Activated naive CD4-positive, alpha-beta T cell (primary cell): ENCODE measurements at places on chromosomes 1 and 21.

- no peak for DNase-seq
These were observed 25.4 kb upstream of the RGS16 start for GRCh38 chr1:182629499-182630096.

- DNase-seq, result no peak
These were observed 8.2 kb upstream of the IRF2BP2 start for GRCh38 chr1:234617986-234618736.

DNA sequence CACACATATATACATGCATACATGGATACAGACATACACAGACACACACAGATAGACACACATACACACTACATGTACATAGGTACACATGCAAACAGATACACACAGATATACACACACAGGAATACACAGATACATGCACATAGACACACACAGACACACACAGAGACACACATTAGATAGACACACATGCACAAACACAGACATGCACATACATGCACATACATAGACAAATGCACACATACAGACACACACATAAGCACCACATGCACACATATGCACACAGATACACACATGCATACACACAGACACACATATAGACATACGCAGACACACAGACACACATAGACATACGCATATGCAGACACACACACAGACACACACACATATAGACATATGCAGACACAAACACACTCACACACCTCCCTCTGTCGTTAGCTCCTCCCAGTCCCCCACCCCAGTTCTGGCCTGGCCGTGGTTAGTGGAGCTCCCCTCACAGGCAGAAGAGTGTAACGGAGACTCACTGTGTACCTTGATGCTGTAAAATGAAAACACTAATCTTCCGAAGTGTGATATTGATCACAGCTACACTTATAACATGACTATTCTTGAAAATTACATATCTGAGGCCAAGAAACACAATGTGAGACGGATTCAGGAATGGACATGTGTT, 7.6 kb downstream of the UBASH3A start:
- DNase-seq, result no peak

DNA sequence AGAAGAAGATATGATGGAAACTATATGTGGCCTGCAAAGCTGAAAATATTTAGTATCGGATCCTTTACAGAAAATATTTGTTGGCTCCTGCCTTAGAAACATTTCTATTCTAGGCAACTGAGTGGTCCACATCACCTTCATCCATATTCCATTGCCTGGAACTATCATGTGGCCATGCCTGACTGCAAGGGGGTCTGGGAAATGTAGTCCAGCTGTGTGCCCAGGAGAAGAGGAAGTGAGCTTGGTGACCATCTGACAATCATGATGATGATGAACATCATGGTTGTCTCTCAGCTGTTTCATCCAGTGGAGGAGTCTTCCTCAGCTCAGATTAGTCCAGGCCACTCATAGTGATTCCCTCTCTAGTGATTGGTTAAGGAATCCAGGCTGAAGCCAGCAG, 61.8 kb upstream of the IFNLR1 start:
- DNase-seq, result no peak

- no peak for DNase-seq
These were observed 46.5 kb upstream of the CNN3 start for GRCh38 chr1:94973309-94973922.

- no peak for DNase-seq
These were observed 11.8 kb downstream of the C1orf115 start for GRCh38 chr1:220701974-220702373.

DNA sequence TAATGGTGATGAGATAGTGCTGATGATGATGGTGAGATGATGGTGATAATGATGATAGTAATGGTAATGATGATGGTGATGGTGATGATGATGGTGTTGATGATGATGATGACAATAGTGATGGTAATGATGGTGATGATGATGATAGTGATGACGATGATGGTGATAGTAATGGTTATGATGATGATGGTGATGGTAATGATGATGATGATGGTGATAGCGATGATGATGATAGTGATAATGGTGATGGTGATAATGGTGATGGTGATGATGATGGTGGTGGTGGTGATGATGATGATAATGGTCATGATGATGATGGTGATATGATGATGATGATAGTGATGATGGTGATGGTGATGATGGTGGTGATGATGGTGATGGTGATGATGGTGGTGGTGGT, 384.6 kb downstream of the MATN1 start:
- no peak for DNase-seq

DNA sequence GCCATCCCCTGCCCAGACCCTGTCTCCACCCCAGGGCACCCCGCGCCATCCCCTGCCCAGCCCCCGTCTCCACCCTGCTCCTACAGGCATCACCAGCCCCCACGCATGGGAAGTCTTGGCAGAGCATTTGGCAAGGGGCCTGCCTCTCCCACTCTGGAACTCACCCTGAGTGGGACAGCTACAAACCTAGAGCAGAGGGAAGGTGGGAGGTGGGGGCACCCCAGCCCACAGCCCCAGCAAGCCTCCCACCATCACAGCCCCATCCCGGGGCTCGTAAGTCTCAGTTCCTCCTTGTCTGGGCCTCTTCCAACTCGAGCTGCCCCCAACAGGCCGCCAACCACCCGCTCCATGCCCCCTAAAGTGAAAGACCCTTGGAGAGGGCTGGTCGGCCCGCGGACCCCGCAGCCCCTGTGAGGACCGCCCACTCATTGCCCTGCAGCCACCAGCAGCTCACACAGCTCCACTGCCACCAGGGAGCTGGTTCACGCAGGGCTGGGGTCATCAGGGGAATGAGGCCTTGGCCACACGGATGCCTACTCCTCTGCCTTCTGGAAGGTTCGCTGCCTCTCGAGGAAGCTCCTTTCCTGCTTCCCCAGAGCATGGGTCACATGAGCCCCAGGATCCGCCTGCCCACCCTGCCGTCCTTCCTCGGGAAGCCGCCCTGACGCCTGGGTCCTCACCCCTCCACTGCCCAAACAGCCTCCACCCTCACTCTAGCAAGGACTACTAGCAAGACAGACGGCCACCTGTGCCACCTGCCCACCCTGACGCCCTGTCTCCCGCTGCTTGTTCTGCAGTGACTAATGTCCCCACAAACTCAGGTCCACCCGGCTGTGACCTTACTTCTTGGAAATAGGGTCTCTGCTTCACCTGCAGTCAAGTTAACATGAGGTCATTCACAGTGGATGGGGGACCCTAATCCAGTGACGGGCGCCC, 14.4 kb downstream of the MEGF6 start:
- no peak for DNase-seq

DNA sequence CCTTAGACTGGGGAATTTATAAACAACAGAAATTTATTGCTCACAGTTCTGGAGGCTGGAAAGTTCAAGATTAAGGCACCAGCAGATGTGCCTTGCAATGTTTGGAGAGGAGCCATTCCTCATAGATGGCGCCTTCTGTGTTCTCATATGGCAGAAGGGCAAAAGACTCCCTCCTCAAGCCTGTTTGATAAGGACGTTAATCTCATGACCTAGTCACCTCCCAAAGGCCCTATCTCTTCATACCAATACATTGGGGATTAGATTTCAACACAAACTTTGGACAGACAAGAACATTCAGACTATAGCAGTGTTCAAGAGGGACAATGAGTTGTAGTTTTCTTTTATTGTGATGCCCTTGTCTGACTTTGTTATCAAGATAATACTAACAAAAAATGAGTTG, 34.3 kb downstream of the PSMG1 start:
- no peak for DNase-seq

DNA sequence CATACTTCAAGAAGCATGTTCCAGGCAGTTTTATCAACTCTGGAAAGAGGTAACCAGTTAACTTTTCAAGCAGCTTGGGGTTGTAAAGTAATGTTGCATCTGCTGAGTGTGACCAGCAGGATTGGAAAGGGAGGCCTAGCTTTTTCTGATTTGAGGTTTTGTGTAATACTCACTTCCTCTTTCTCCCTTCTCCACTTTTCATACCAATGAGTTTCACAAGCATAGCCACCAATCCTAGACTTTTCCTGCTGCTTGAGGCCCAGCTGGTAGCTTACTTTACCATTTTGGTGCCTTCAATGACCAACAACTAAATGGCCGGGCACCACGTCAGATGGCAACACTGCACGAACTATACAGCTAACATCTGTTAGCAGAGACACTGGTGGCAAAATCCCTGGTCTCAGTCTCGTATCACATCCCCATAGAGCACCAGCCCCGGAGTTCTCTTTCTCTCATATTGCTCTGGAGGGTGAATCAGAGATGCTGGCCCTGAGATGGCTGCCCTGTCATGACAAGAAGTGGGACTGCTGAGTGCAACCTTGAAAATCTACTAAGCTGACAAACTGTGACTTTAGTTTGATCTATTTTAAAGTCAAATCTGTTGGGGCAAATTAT, 14.8 kb upstream of the GPR88 start:
- no peak for DNase-seq

DNA sequence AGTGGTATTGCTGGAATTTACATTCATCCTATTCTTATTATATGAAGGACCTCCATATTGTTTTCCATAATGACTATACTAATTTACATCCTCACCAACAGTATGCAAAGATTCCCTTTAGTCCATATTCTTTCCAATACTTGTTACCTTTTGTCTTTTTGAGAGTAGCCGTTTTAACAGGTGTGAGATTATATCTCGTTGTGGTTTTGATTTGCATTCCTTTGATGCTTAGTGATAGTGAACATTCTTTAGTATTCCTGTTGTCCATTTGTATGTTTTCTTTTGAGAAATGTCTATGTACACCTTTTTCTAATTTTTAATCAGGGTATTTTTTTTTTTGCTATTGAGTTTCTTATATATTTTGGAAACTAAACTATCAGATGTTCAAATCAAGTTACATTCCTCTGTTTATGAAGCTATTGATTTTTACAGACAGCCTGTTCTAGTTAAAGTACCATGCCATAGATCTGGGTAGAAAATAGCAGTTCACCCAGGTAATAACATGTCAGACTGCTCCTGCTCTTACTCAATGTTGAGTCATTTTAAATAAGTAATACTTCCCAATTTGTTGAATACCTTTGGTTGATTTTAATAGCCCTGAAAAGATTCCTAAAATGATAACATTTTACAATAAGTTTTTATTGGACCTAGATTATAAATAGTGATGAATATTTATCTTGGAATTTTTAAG, 1108.7 kb downstream of the NCAM2 start:
- DNase-seq, result no peak

- no peak for DNase-seq
These were observed 492 bp downstream of the HLX start for GRCh38 chr1:220879509-220880361.

- no peak for DNase-seq
These were observed 70.9 kb downstream of the RERE start for GRCh38 chr1:8746554-8746953.

- no peak for DNase-seq
These were observed 7.7 kb upstream of the S100A2 start for GRCh38 chr1:153573351-153573750.

DNA sequence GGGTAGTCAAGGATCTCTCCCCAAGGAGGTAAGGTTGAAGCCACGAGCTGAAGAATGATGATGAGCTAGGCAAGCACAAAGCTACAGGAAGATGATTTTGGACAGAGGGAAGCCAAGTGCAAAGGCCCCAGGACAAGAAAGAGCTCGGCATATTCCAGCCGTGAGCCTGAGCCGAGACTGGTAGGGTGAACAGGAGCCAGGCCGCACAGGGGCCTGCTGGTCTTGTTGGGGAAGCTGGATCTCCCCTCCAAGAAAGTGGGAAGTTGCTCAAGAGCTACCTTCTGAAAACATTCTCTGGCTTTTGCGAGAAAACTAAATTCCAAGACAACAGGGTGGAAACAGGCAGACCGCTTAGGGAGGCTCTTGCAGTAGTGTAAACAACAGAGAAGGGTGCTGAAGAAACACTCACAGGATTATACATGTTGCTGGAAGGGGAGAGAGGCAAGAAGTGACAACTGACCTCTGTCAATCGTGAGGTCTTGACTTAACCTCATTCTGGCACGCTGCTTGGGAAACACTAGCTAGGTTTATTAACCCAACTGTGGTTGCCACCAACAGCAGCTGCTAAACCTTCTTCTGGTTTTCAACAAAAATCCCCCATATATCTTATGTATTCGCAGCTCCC, 625.2 kb downstream of the SMYD3 start:
- no peak for DNase-seq

DNA sequence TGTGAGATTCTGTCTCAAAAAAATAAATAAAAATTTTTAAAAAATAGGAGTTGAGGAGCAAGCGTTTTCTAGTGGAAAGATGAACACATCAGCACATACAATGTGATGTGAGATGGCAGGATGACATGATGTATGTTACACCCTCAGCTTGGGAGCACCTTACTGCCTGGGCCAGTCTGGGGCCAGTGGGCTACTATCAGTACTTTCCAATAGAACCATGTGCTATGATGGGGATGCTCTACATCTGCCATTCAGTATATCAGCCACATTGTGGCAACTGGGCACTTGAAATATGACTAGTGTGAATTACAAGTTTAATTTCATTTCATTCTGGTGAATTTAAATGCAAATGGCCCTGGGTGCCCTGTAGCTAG, 156.0 kb downstream of the PGBD5 start:
- no peak for DNase-seq

- DNase-seq, result no peak
These were observed 31.6 kb downstream of the LRP8 start for GRCh38 chr1:53296117-53296749.
